ENCODE measurements at places on chromosomes 7 and 10. TPM values are rescaled to one million over a fixed set of nuclear protein-coding genes. Genes with fewer than 3 reads are reported as not detected.

DNA sequence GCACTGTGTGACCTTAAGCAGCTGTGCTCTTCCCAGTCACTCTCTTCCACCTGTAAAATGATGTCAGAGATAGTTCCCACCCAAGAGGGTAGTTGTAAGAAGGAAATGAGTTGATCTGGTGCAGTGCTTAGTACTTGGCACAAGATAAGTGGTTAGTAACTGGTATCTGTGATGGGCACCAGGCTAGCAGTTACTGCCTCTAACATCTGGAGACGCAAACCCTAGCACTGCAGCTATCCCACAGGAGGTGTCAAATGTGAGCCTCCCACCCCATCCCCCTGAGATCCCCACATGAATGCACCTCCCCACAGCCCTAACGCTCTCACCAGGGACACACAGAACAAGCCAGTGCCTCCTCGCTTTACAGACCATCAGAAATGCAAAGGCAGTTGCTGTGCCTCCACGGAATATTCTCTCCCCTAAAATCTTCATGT, 72.0 kb downstream of the KCNMA1 start:
- no peak overlapping the region for H3K27ac ChIP-seq
- H3K4me1 ChIP-seq = no peaks in the 10 kb centered on the region
- no peak overlapping the region for H3K4me3 ChIP-seq
- H3K36me3 ChIP-seq = no peaks in the 10 kb centered on the region
- no peak for DNase-seq
- H3K27me3 ChIP-seq = no peaks in the 10 kb centered on the region

GRCh38 chr10:132979491-132980425, 37.4 kb upstream of the CFAP46 start:
- DNase-seq = no peak
- H3K27ac ChIP-seq = no peak overlapping the region
- H3K4me1 ChIP-seq = no peaks in the 10 kb centered on the region

DNA sequence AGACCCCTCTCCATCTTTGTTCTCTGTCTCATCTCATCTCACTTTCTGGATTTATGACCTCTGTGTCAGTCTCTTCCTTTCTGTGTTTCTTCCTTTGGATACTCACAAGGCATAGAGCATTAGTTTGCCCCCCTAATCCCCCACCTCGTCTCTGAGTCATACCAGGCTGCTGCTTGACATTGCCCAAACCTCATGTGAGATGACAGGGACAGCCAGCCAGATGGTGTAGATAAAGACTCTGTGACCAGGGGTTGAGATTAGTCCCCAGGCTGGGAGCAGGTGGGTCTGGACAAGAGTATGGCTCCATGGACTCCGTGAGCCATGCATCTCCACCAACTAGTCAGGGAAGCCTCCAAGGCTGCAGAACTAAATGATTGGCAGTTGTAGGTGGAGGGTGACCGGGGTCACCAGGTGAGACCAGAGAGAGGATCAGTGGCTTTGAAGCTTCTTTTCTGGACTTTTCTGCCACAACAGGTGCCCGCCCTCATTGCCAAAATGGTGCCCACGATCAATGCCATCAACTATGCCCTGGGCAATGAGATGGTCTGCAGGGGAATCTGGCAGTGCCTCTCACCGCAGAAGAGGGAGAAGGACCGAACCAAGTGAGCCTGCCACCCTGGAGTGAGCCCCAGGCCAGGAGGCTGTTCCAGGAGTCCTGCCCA, 13.3 kb downstream of the RGR start:
- DNase-seq = no peak
- H3K36me3 ChIP-seq = no peaks in the 10 kb centered on the region
- no peak overlapping the region for H3K4me3 ChIP-seq
- no peak overlapping the region for H3K27ac ChIP-seq
- H3K4me1 ChIP-seq = peaks cover 2% of the 10 kb centered on the region

Gene HMX3
- total RNA-seq = not detected

GRCh38 chr10:52621635-52622079, 150.9 kb downstream of the MBL2 start:
- no peaks in the 10 kb centered on the region for H3K27me3 ChIP-seq
- no peak overlapping the region for H3K4me3 ChIP-seq

- peaks cover 5% of the 10 kb centered on the region for H3K27me3 ChIP-seq
- no peak overlapping the region for H3K27ac ChIP-seq
- no peaks in the 10 kb centered on the region for H3K36me3 ChIP-seq
- H3K4me1 ChIP-seq = no peaks in the 10 kb centered on the region
These were observed 176.8 kb upstream of the TBX20 start for GRCh38 chr7:35430547-35431153.

- no peaks in the 10 kb centered on the region for H3K36me3 ChIP-seq
- no peak for DNase-seq
- no peak overlapping the region for H3K4me3 ChIP-seq
- no peak overlapping the region for H3K27ac ChIP-seq
- no peaks in the 10 kb centered on the region for H3K27me3 ChIP-seq
- no peaks in the 10 kb centered on the region for H3K4me1 ChIP-seq
These were observed 904.9 kb downstream of the IPMK start for GRCh38 chr10:57362811-57363210.

GRCh38 chr7:2938514-2939192, 94.5 kb upstream of the GNA12 start:
- H3K27me3 ChIP-seq = no peaks in the 10 kb centered on the region
- H3K4me1 ChIP-seq = peaks cover 19% of the 10 kb centered on the region
- H3K27ac ChIP-seq = no peak overlapping the region
- H3K36me3 ChIP-seq = peaks cover 70% of the 10 kb centered on the region
- DNase-seq = no peak

Gene FAM237B
- not detected for total RNA-seq

Gene DPCD
- total RNA-seq = 6.4 TPM

DNA sequence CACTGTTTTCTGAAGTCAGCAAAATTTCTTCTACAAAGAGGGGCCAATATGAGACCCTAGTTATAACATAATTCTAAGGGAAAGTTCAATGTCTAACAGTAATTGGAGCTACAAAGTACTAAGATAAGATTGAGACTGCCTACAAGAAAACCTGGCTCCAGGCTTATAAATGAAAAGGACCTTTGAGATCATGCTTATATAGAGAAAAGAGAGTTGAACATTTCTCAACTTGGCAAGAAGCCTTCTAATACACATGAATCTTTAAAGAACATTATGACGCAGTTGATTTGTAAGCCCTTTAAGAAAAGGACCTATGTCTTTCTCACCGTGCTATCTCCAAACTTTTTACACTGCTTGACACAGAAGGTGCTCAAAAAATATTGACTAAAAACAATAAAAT, 87.9 kb downstream of the TPK1 start:
- H3K27ac ChIP-seq = no peak overlapping the region
- no peaks in the 10 kb centered on the region for H3K4me1 ChIP-seq
- H3K36me3 ChIP-seq = no peaks in the 10 kb centered on the region
- no peak for DNase-seq
- H3K27me3 ChIP-seq = no peaks in the 10 kb centered on the region
- H3K4me3 ChIP-seq = no peak overlapping the region

DNA sequence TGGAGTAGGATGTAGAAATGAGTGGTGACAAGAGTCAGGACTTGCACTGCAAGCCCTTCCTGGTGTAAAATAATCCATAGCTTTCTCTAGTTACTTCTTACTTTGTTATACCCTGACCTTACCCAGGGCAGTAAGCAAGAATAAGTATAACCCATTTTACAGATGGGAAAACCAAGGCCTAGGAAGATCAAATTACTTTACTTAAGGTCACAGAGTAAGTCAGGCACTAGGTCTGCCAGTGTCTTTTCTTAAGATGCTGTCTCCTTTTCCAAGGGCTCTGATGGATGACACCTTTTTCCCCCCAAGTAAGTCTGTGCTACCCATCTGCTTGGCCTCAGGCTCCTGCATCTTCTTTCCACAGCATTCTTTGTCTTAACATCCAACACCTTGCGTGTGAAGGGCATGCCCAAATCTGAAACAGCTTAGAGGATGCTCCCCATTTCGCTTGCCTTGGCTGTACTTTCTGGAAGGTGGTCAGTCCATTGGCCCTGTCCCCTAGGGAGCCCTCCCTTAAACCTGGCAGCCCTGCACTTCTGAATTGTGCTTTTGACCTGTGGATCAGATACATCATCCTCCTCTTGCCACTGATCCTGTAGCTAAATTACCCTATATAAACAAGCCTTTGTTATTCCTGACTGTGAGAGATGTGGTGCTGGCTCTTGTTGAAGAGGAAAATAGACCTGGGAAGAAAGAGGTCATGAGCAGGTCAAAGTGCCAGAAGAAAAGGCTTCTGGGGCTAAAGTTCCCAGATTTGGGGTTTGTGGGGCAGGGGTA, 168.6 kb downstream of the LRMDA start:
- DNase-seq = no peak
- no peaks in the 10 kb centered on the region for H3K4me1 ChIP-seq
- no peaks in the 10 kb centered on the region for H3K36me3 ChIP-seq
- no peak overlapping the region for H3K27ac ChIP-seq
- H3K4me3 ChIP-seq = no peak overlapping the region

GRCh38 chr10:44070282-44070681, 314.6 kb downstream of the CXCL12 start:
- peak; percentile 37 for DNase-seq
- no peaks in the 10 kb centered on the region for H3K4me1 ChIP-seq
- no peaks in the 10 kb centered on the region for H3K27me3 ChIP-seq
- no peaks in the 10 kb centered on the region for H3K36me3 ChIP-seq

- no peak overlapping the region for H3K4me3 ChIP-seq
- no peaks in the 10 kb centered on the region for H3K4me1 ChIP-seq
- peaks cover 33% of the 10 kb centered on the region for H3K27me3 ChIP-seq
- H3K36me3 ChIP-seq = no peaks in the 10 kb centered on the region
- H3K27ac ChIP-seq = no peak overlapping the region
These were observed 29.9 kb downstream of the CFAP43 start for GRCh38 chr10:104202231-104202630.

Gene CALML3
- total RNA-seq = not detected

Gene POU6F2
- 0.17 TPM for total RNA-seq

DNA sequence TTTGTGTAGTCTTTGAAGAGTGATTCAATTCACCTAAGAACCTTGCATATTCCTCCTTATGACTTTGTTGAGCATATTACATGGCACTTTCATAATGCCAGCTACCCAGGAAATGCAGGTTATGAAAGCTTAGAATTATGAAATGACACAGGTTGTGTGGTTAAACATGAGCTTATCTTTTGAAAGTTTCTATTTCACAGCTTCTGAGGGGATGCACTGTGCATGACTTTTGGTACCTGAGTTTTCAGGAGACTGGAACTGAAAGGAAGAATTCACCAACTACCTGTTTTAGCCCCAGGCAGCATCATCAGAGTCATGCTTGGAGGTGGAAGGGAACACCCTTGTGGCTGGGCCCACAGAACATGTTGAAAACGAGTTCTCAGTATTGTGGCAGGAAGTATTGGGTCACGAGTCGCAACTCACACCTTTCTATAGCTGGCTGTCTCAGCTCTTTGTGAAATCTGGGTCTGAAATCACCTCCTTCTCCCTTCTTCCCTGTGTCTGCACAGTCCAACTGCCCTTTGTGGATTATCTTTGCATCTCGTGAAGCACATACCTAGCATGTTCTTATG, 228.2 kb downstream of the PTEN start:
- peak overlapping the region; percentile 56 for H3K27ac ChIP-seq
- peaks cover 46% of the 10 kb centered on the region for H3K27me3 ChIP-seq
- H3K36me3 ChIP-seq = peaks cover 2% of the 10 kb centered on the region
- peak; percentile 92 for DNase-seq
- no peak overlapping the region for H3K4me3 ChIP-seq
- H3K4me1 ChIP-seq = peaks cover 30% of the 10 kb centered on the region

Gene WNT16
- total RNA-seq = not detected

Gene OPN1SW
- total RNA-seq = not detected

GRCh38 chr7:157153260-157153659, 14.5 kb downstream of the UBE3C start:
- no peaks in the 10 kb centered on the region for H3K27me3 ChIP-seq
- no peak for DNase-seq
- H3K36me3 ChIP-seq = peaks cover 17% of the 10 kb centered on the region
- no peak overlapping the region for H3K4me3 ChIP-seq
- H3K4me1 ChIP-seq = peaks cover 24% of the 10 kb centered on the region

- H3K36me3 ChIP-seq = no peaks in the 10 kb centered on the region
- H3K27ac ChIP-seq = no peak overlapping the region
- no peak overlapping the region for H3K4me3 ChIP-seq
- no peaks in the 10 kb centered on the region for H3K27me3 ChIP-seq
These were observed 536.8 kb upstream of the NRP1 start for GRCh38 chr10:33871061-33871956.

DNA sequence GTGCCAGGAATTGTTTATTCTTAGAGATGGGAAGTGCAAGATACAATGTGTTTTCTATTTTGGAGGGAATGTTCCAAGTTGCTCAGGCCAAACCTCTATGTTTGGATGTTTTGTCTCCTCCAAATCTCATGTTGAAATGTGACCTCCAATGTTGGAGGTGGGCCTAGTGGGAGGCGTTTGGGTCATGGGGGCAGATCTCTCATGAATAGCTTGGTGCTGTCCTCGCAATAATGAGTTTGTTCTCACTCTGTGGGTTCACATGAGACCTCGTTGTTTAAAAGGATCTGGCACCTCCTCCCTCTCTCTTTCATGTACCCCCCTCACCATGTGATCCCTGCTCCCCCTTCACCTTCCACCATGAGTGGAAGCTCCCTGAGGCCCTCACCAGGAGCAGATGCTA, 8.3 kb upstream of the GDF10 start:
- no peak for DNase-seq
- H3K27me3 ChIP-seq = peaks cover 14% of the 10 kb centered on the region
- no peak overlapping the region for H3K4me3 ChIP-seq
- H3K4me1 ChIP-seq = peaks cover 5% of the 10 kb centered on the region

GRCh38 chr7:72781161-72781560, 46.8 kb downstream of the TYW1B start:
- peaks cover 4% of the 10 kb centered on the region for H3K36me3 ChIP-seq
- no peaks in the 10 kb centered on the region for H3K4me1 ChIP-seq
- no peaks in the 10 kb centered on the region for H3K27me3 ChIP-seq
- H3K4me3 ChIP-seq = no peak overlapping the region

Gene OR9A2
- not detected for total RNA-seq

DNA sequence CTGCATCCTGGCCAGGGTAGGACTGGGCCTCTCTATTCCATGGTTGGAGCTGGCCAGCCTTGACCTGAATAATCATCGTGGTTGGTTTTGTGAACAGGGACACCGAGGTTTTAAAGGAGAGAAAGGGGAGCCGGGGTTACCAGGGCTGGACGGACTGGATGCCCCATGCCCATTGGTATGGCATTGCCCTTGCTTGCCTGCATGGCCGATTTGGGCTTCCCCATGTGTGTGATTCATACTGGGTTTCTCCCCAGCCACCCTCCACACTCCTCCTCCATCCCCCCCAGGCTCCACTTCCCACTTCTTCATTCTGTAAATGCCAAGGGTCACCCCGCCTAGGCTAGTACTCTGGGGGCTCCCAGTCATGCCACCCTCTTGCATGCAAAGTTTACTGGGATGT, 98.8 kb upstream of the MACROH2A2 start:
- H3K4me3 ChIP-seq = no peak overlapping the region
- H3K4me1 ChIP-seq = no peaks in the 10 kb centered on the region
- no peak overlapping the region for H3K27ac ChIP-seq
- H3K27me3 ChIP-seq = peaks cover 1% of the 10 kb centered on the region
- no peak for DNase-seq

GRCh38 chr7:94050046-94050445, 45.9 kb upstream of the BET1 start:
- H3K27ac ChIP-seq = no peak overlapping the region
- H3K4me3 ChIP-seq = no peak overlapping the region
- no peaks in the 10 kb centered on the region for H3K36me3 ChIP-seq
- H3K27me3 ChIP-seq = peaks cover 17% of the 10 kb centered on the region

Gene TEX47
- total RNA-seq = not detected

Gene ZNF138
- total RNA-seq = 8.6 TPM

GRCh38 chr10:49379596-49380410, 16.1 kb downstream of the DRGX start:
- H3K27ac ChIP-seq = no peak overlapping the region
- peaks cover 3% of the 10 kb centered on the region for H3K27me3 ChIP-seq
- no peak for DNase-seq
- no peak overlapping the region for H3K4me3 ChIP-seq
- H3K4me1 ChIP-seq = no peaks in the 10 kb centered on the region

- peaks cover 2% of the 10 kb centered on the region for H3K4me1 ChIP-seq
- no peaks in the 10 kb centered on the region for H3K36me3 ChIP-seq
These were observed 84.1 kb downstream of the BMPR1A start for GRCh38 chr10:86840498-86840897.
